ENCODE measurements at places on chromosomes 12 and 14. TPM values are rescaled to one million over a fixed set of nuclear protein-coding genes. Genes with fewer than 3 reads are reported as not detected.

PLEKHH1 gene
- total RNA-seq, result 4.7 TPM

MIPOL1 gene
- 5.8 TPM for total RNA-seq

SLC7A7 gene
- total RNA-seq, result 12.6 TPM

- no peak overlapping the region for H3K4me3 ChIP-seq
- no peak for DNase-seq
- no peaks in the 10 kb centered on the region for H3K4me1 ChIP-seq
- no peaks in the 10 kb centered on the region for H3K36me3 ChIP-seq
- no peaks in the 10 kb centered on the region for H3K27me3 ChIP-seq
Measured at GRCh38 chr12:130465046-130465445, 127.4 kb downstream of the PIWIL1 start.

DNA sequence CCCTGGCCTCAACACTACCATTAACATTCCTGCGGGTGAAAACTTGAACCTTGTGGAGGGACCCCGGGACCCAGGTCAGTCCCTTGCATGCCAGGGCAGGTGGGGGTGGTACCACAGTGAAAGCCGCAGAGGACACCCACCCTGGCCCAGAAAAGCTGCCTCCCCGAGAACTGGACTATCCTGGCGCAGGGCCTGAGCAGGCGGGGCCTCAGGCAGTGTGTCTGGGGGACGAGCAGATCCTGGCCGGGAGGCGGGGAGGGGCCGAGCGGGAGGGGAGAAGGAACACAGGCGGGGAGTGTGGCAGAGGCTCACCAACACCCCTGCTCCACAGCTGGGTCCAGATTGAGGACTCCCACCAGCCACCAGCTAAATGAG lies 10.0 kb downstream of the AHNAK2 start:
- peak overlapping the region; percentile 25 for H3K4me3 ChIP-seq
- peak overlapping the region; percentile 93 for H3K27ac ChIP-seq
- no peaks in the 10 kb centered on the region for H3K27me3 ChIP-seq

- H3K27ac ChIP-seq, result no peak overlapping the region
- H3K4me1 ChIP-seq, result no peaks in the 10 kb centered on the region
- DNase-seq, result no peak
- no peak overlapping the region for H3K4me3 ChIP-seq
Measured at GRCh38 chr14:72812292-72812851, 81.5 kb downstream of the DPF3 start.

CLEC2D gene
- total RNA-seq, result 4.9 TPM

DAO gene
- not detected for total RNA-seq

TCHP gene
- total RNA-seq, result 23.7 TPM

GRCh38 chr12:40145896-40146295 lies 40.0 kb upstream of the SLC2A13 start:
- no peak for DNase-seq
- H3K36me3 ChIP-seq, result no peaks in the 10 kb centered on the region
- no peak overlapping the region for H3K4me3 ChIP-seq
- no peak overlapping the region for H3K27ac ChIP-seq

- DNase-seq, result no peak
- H3K4me1 ChIP-seq, result no peaks in the 10 kb centered on the region
- no peaks in the 10 kb centered on the region for H3K27me3 ChIP-seq
- H3K36me3 ChIP-seq, result no peaks in the 10 kb centered on the region
- no peak overlapping the region for H3K27ac ChIP-seq
Measured at GRCh38 chr12:67590149-67590790, 58.3 kb upstream of the DYRK2 start.

BICDL1 gene
- 66.7 TPM for total RNA-seq

GRCh38 chr12:92070054-92070863 lies 75.4 kb downstream of the BTG1 start:
- H3K27ac ChIP-seq, result no peak overlapping the region
- H3K36me3 ChIP-seq, result no peaks in the 10 kb centered on the region
- no peak overlapping the region for H3K4me3 ChIP-seq
- no peak for DNase-seq

TPPP2 gene
- total RNA-seq, result not detected

DNA sequence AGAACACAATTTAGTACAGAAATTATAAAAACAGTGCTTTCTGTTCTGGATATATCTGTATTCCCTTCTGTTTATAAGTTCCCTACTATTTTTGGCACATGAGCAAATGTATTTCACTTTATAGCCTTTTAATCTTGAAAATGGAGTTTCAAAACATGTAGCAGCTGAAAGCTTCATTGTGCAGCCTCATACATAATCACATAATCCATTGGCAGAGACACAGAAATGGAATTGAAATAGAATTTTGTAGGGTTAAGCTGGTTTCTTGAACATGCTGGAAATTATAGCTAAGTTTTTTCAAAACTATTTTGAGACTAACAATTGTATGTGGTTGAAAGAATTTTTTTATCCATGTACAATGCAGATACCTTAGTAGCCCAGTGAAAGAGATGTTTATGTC lies 614.3 kb upstream of the MDGA2 start:
- no peak overlapping the region for H3K4me3 ChIP-seq
- no peaks in the 10 kb centered on the region for H3K36me3 ChIP-seq
- no peak for DNase-seq

DNA sequence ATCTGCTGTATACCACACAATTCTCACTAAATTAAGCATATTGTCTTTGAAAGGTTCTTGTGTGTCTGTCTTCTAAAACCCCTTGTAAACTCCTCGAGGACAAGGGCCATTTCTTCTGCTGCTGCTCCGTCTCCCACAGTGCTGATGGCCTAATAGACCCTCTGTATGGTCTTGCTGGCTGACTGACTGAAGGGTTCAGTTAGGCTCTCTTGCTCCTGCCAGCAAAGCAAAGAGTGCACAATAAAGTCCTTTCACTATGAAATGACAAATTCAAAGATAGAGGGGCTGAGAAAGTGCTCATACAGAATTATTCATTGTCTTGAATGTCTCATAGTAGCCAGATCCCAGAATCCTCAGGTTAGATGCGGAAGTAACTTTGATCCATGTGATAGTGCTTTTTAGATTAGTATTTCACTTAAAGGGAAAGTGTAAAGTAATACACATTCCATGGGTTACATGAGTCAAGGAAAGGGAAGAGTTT lies 14.2 kb upstream of the RIOX1 start:
- peaks cover 7% of the 10 kb centered on the region for H3K4me1 ChIP-seq
- no peak overlapping the region for H3K4me3 ChIP-seq
- DNase-seq, result no peak
- H3K27ac ChIP-seq, result no peak overlapping the region
- H3K36me3 ChIP-seq, result no peaks in the 10 kb centered on the region

GRCh38 chr14:84533181-84533725 lies 996.7 kb upstream of the FLRT2 start:
- H3K27me3 ChIP-seq, result no peaks in the 10 kb centered on the region
- H3K36me3 ChIP-seq, result no peaks in the 10 kb centered on the region
- DNase-seq, result no peak
- no peaks in the 10 kb centered on the region for H3K4me1 ChIP-seq

- H3K4me3 ChIP-seq, result no peak overlapping the region
- no peaks in the 10 kb centered on the region for H3K27me3 ChIP-seq
- no peaks in the 10 kb centered on the region for H3K36me3 ChIP-seq
- no peaks in the 10 kb centered on the region for H3K4me1 ChIP-seq
- no peak overlapping the region for H3K27ac ChIP-seq
Measured at GRCh38 chr12:129559776-129560175, 344.0 kb downstream of the TMEM132D start.

DNA sequence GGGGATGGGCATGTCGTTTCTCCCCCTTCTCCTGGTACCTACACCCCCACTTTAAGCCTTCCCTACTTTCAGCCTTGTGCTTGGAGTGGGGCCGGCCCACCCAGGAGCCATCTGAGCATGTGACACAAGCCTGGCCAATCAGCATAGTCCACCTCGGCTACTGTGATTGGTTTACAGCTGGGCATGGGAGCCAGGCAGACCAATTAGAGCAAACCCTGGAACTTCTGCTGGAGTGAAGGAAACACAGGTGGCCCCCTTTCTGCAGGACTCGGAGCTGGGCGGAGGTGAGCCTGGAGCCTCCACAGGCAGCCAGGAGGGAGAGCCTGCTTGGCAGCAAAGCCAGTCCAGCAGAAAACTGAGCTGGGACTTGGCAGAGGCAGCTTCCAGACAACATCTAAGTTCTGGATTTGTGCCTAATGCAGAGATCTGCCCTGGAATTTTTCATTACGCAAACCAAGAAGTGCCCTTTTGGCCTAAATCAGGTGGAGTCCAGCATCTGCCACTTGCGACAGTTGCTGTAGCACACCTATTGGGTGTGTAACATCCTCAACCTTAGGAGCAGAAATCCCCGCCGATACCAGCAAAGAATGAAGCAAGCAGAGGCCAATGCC lies 59.5 kb downstream of the SCARB1 start:
- H3K27me3 ChIP-seq, result no peaks in the 10 kb centered on the region
- H3K4me3 ChIP-seq, result no peak overlapping the region
- DNase-seq, result no peak
- H3K36me3 ChIP-seq, result no peaks in the 10 kb centered on the region

GRCh38 chr12:14949631-14950030 lies 11.3 kb upstream of the ERP27 start:
- H3K27me3 ChIP-seq, result no peaks in the 10 kb centered on the region
- H3K36me3 ChIP-seq, result no peaks in the 10 kb centered on the region
- H3K27ac ChIP-seq, result peak overlapping the region; percentile 78
- H3K4me3 ChIP-seq, result no peak overlapping the region
- no peak for DNase-seq
- peaks cover 8% of the 10 kb centered on the region for H3K4me1 ChIP-seq
